ENCODE measurements at places on chromosomes 11 and 22. TPM values are rescaled to one million over a fixed set of nuclear protein-coding genes. Genes with fewer than 3 reads are reported as not detected.

Gene PAMR1
- 2.4 TPM for total RNA-seq

Gene TRIM49
- total RNA-seq: not detected

Gene OOSP4A
- not detected for total RNA-seq

Gene OR52E8
- not detected for total RNA-seq

Gene KDELR3
- 7.2 TPM for total RNA-seq

Gene NFAM1
- total RNA-seq: 0.68 TPM

Gene NPAS4
- total RNA-seq: 1.6 TPM

DNA sequence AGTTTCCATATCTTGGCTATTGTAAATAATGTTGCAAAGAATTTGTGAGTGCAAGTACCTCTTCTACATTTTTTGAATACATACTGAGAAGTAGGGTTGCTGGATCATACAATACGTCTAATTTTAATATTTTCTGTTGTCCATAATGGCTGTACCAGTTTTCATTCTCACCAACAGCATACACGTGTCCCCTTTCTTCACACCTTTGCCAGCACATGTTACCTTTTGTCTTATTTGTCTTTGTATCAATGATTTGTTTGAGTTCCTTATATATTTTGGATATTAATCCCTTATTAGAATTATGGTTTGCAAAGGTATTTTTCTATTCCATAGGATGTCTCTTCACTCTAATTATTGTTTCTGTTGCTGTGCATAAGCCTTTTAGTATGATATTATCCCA is 904.3 kb downstream of the METTL15 start:
- no peaks in the 10 kb centered on the region for H3K36me3 ChIP-seq
- no peak for DNase-seq
- no peaks in the 10 kb centered on the region for H3K27me3 ChIP-seq
- no peaks in the 10 kb centered on the region for H3K4me1 ChIP-seq
- no peak overlapping the region for H3K27ac ChIP-seq
- H3K4me3 ChIP-seq: no peak overlapping the region

DNA sequence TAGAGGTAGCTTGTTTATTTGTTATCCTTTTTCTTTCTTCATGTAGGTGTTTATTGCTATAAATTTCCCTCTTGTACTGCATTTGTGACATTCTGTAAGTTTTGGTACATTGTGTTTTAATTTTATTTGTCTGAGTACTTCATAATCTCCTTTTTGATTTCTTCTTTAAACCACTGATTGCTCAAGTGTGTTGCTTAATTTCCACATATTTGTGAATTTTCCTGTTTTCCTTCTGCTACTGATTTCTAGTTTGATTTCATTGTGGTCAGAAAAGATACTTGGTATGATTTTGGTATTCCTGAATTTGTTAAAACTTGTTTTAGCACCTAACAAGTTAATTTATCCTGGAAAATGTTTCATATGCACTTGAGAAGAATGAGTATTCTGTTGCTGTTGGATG is 15.1 kb downstream of the OR10V1 start:
- H3K27ac ChIP-seq: no peak overlapping the region
- no peak overlapping the region for H3K4me3 ChIP-seq
- no peak for DNase-seq
- no peaks in the 10 kb centered on the region for H3K27me3 ChIP-seq
- no peaks in the 10 kb centered on the region for H3K36me3 ChIP-seq

DNA sequence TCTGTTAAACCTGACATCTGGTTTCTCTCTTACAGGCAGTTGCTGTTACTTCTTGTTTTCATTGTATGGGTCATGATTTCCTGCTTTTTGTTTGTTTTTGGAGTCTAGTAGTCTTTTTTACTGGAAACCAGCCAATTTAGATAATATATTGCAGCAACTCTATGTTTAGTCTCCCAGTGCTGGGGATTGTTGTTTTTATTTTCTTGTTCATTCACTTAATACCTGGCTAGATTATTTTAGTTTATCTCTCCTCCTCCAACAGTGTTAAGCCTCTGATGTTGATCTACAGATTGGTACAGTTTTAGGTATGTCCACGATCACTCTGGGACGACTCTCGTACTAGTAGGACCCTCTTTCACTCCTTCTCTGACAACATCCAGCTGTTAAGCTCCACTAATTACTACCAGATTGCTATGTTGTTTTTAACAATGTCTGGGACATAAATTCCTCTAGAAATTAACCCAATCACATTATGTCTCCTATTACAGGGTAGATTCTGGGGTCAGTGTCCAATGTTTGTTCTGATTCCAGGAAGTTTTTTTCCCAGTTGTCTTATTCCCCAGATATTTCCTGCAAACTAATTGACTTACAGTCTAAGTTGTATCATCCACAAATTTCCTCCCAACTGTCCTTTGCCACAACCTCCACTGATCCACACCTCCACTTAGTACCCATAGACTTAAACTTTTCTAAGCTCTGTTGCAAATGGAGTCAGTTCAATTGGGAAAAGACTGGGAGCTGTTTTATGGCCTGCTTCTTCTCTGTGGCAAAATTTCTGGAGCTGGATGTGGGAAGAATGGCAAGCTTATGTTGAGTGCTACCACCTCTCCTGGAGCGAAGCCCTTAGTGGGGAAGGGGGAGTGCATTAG is 1280.6 kb upstream of the CNTN5 start:
- H3K27me3 ChIP-seq: no peaks in the 10 kb centered on the region
- H3K4me3 ChIP-seq: no peak overlapping the region
- DNase-seq: no peak
- H3K4me1 ChIP-seq: no peaks in the 10 kb centered on the region

- no peak overlapping the region for H3K27ac ChIP-seq
- no peaks in the 10 kb centered on the region for H3K4me1 ChIP-seq
- no peak overlapping the region for H3K4me3 ChIP-seq
These were observed 1.5 kb upstream of the CCKBR start for GRCh38 chr11:6258141-6258540.

DNA sequence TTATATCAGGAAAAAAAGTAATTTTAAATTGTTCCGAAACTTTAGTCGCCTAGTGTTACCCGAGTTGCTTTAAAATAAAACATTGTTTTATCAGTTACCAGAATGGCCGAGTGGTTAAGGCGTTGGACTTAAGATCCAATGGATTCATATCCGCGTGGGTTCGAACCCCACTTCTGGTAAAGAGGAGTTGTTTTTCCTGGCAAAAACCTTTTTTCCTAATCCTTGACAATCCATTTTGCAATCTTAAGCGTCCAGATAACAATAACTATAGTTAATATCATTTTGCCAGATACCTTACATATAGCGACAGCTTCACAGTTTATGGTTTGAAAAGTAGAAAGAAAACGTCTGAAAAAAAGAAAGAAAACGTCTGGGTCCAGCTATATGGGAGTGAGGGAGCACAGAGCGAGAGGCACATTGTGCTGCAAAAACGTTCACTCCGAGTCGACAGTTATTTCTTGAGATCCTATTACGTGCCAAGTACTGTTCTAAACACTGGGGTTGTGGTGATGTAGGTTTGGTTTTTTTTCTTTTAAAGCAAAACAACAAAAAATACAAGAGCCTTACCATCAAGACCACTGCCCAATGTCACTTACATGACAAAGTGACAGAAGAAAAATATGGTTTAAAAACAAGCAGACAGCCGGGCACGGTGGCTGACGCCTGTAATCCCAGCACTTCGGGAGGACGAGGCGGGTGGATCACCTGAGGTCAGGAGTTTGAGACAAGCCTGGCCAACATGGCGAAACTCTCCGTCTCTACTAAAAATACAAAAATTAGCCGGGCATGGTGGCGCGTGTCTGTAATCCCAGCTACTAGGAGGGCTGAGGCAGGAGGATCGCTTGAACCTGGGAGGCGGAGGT is 40.6 kb downstream of the OR4D9 start:
- peak overlapping the region; percentile 84 for H3K4me3 ChIP-seq
- DNase-seq: peak; percentile 36
- H3K4me1 ChIP-seq: 0 out of 2 replicates have a peak, but pooled peaks cover 4% of the 10 kb centered on the region
- H3K27ac ChIP-seq: no peak overlapping the region
- H3K36me3 ChIP-seq: no peaks in the 10 kb centered on the region
- no peaks in the 10 kb centered on the region for H3K27me3 ChIP-seq

DNA sequence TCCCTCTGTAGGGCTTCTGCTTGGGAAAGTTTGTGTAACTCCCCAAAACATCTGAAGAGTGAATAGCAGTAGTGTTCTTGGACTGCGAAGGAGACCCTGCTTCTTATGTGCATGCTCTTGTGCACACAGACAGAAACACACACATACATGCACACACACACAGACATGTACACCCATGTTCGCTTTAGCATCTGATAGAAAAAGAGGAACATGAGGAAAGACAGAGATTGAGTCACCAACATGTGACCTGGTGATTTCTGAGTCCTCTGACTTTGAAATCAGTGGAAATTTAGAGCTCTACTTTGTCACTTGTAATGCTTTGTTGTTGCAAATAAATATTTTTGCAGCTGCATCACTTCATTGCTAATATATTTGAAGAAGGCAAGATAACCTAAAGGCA is 23.8 kb downstream of the CD44 start:
- no peak overlapping the region for H3K27ac ChIP-seq
- no peaks in the 10 kb centered on the region for H3K27me3 ChIP-seq
- H3K36me3 ChIP-seq: no peaks in the 10 kb centered on the region
- H3K4me3 ChIP-seq: no peak overlapping the region
- no peak for DNase-seq

- H3K4me3 ChIP-seq: no peak overlapping the region
- no peak for DNase-seq
- H3K4me1 ChIP-seq: no peaks in the 10 kb centered on the region
- H3K27ac ChIP-seq: no peak overlapping the region
These were observed 599.1 kb upstream of the FAT3 start for GRCh38 chr11:91625495-91625894.

DNA sequence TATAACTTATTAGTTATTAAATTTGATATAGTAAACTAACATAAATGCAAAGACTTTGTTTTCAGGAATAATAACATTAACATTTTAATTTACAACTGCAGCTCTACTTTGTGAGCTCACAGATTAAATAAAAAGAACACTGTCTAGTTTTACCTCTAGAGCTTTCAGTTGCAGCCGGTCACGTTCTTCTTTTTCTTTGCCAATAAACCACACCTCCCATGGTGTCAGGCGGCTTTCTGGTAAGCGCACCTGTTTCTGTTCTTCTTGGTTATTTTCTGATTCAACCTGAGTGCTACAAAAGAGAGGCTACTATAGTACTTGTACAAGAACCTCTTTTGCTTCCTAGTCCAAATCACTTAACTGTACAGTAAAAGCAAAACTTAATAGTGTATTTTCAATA is 5.8 kb downstream of the CCDC34 start:
- H3K27ac ChIP-seq: no peak overlapping the region
- H3K36me3 ChIP-seq: 0 out of 2 replicates have a peak, but pooled peaks cover 5% of the 10 kb centered on the region
- DNase-seq: no peak
- H3K4me1 ChIP-seq: no peaks in the 10 kb centered on the region
- H3K4me3 ChIP-seq: no peak overlapping the region
- no peaks in the 10 kb centered on the region for H3K27me3 ChIP-seq

DNA sequence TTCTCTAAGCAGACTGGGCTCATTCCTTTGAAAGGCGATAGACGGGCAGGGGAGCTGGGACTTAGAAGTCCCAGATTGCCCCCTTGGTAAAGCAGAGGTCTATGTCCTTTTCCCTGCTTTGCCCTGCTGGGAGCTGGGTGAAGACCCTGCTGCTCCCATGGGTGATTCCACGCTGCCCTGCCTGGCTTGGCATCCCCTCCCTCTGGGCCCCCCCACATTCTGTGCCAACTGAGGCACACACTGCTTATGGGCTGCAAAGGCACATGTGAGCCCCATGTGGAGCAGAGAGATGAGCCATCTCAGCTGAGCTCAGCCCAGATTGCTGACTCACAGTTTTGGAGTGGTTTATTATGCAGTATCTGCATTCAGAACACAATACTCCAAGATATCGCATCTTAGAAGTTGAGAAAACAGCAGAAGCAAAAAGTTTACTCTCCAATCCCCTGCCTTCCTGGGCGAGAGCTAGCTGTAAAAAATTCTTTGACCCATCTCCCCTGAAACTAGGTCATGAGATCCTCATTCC is 127.2 kb downstream of the ST3GAL4 start:
- no peaks in the 10 kb centered on the region for H3K27me3 ChIP-seq
- H3K4me1 ChIP-seq: no peaks in the 10 kb centered on the region
- DNase-seq: no peak

- no peak overlapping the region for H3K4me3 ChIP-seq
- no peaks in the 10 kb centered on the region for H3K27me3 ChIP-seq
- H3K36me3 ChIP-seq: peaks cover 5% of the 10 kb centered on the region
- no peak overlapping the region for H3K27ac ChIP-seq
- H3K4me1 ChIP-seq: peaks cover 3% of the 10 kb centered on the region
These were observed 23.1 kb downstream of the TTC17 start for GRCh38 chr11:43381802-43382201.
